Stimulated activated naive CD4-positive, alpha-beta T cell treated with Interleukin-2 at 50 U/mL for 16 hours (primary cell): ENCODE measurements at places on chromosomes 7 and 10.

- DNase-seq, result no peak
These were observed 426.4 kb upstream of the MTPN start for GRCh38 chr7:136403591-136403990.

GRCh38 chr10:103231047-103231551, 14.6 kb upstream of the RPEL1 start:
- no peak for DNase-seq

- no peak for DNase-seq
These were observed 6.4 kb downstream of the IKZF1 start for GRCh38 chr7:50310956-50311355.

DNA sequence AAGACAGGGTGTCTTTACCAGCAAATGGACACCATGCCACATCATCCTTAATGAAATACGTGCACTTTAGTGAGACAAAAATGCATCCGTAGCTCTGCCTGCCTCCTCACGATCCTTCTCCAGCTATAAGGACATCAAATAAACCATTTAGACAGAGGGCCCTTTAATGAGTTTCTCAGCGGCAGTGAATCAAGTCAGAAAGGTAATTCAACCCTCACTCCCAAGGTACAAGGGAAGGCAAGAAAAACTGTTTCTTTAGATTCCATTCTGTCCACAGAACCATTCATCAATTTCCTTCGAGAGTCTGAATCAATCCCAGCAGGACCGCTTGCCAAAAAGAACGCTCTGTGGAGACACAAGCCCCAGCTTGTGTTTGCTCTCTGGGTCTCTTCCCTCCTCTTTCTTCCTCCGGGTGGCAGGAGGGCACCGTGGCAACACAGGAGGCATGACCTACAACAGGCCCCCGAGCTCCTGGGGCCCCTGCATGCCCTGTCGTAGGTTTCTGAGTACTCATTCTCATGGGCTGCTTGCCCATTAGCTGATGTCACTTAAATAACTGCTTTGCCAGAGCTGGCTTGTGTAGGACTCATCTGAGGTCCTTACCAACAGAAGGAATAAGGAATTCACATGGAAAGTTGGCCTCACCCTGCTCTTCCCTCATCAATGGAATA, 297.8 kb upstream of the PRKCQ start:
- DNase-seq, result no peak

- DNase-seq, result no peak
These were observed 9.5 kb downstream of the RAB18 start for GRCh38 chr10:27513451-27514191.

DNA sequence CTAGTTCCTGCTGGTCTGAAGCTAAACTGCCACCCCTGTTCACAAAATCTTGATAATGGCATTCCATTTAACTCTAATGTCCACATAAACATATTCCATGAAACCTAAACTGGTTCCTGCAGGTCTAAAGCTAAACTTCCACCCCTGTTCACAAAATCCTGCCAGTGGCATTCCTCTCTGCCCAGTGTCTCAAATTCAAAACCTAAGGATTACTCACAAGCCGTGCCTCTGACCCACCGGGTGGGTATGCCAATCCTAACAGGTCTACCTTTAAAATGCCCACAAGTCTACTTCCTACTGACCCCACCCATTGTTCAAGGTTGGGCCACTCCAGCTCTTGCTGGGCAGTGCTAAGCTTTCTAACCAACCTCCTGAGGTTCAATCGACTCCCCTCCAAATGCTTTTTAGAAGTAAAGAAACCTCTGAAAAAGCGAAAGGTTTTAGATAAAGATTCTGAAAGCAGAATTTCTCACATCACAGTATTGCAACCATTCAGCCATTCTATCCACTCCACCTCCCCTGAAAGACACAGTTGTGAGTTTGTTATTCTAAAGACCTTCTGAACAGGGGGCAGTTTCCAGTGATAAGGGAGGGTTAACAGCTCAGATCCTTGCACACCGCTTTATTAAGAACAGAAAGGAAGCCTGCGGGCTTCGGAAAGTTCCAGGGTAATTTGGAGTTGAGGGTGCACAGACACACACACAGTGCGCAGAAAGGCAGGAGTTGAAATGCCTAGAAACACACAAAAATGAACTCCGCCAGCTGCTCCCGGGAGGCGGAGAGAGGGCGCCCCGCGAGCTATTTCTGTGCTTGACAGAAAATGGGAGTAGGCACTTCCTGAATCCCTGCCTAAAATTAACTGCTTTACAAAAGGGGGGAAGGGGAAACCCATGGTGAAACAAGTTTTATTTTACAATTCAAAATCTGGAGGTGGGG, 87.7 kb downstream of the TNS3 start:
- no peak for DNase-seq

DNA sequence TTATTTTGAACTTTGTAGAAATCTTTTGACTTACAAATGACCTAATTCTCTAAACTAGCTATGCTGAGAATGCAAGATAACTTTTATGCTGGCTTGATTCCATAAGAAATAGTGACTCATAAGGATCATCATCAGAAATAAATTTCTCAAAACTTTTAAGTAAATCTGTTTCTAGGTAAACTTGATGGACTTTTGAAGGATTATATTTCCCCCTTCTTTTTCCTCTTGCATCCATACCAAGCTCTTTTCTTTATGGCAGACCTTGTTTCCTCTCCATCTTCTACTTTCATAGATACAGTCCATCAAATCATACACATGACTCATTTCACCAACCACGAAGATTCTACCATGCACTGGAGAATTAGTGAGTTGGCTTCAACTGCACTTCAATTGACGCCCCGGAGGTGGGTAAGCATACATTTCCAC, 336.3 kb downstream of the KCNMA1 start:
- no peak for DNase-seq

DNA sequence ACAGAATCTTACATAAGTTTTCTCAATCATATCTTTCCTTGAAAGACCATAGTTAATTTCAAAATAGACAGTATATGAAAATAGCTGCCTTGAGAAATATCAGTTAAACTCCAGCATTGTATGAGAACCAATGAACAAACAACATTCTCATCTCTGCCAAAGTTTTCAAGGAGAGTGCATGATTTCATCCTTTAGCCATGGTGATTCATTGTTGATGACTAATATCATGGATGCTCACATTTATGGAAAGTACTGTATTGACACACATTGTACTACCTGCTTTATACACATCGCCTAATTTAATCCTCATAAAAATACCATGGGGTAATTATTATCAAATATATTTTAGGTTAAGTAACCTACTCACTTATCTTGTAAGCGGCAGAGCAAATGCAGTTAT, 250.3 kb downstream of the CNTNAP2 start:
- DNase-seq, result no peak

- no peak for DNase-seq
These were observed 64.4 kb upstream of the PLPP4 start for GRCh38 chr10:120392671-120393079.

- no peak for DNase-seq
These were observed 111.6 kb downstream of the PHTF2 start for GRCh38 chr7:77910124-77910523.

DNA sequence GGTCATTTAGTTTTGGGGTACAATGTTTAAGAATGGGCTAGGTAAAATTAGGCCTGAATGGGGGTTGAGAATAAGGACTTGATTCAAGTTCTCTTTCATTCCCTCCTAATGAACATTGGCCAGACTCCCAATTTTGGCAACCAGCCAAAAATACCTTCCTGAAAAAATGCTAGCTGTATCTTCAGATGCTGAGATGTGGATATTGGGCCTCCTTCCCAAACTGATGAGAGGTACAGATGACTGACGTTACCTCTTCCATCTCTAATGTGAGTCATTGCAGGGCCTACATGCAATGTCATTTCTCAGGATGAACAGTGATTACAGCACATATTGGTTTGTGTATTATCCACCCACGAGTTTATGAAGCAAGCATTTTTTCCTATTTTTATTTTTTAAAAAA, 151.6 kb downstream of the SND1 start:
- DNase-seq, result no peak

GRCh38 chr7:137146552-137147337, 196.8 kb downstream of the PTN start:
- DNase-seq, result no peak

GRCh38 chr7:8387551-8388256, 45.7 kb upstream of the NXPH1 start:
- no peak for DNase-seq

DNA sequence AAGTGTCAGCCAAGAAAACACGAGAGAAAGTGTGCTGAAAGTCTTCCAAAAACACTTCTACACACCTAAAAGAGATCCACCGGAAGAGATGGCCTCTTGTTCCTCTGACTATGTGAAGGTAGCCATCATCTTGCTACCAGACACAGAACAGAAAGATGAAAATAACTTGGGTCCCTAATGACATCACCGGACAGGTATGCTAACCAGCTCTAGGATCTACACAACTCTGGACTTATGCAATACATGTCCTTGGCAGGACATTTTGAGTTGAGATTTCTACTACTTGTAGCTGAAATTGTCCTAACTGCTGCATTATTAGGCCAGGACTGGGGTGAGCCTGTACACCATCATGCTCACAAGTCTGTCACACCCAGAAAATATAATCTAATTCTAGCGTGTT, 358.7 kb downstream of the ELMO1 start:
- DNase-seq, result no peak

DNA sequence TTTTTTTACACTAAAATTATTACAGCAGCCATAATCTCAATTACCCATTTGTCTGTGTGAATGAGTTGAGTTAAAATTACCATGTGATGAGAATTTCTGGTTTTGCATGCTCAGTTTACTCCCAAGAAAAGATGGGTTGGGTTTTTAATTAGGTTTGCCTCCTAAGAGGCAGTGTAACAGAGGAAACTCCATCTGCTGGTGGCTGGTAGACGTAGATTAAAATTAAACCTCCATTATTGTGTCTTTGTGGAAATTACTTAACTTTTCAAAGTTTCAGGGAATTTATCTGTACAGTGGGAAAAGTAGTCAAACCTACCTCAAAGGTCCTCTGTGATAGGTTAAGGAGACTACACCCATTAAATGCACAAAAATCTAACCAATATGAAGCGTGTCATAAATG, 954.2 kb downstream of the PCDH15 start:
- no peak for DNase-seq

DNA sequence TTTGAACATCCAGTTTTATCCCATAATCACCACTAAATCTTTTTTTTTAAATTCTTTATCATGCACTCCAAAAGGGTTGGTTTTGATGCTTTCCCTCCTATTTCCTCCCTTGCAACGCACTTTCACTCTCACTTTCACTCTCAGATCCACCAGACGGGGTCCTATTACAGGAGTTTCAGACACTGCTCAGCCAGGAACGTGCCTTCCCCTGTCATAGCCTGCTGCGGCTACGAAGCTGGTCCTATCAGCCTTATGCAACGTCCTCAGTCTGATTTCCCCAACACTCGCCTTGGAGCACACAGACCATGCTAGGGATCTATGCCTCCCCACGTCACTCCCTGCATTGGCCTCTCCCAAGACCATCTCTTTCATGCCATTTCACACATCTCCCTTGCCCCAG, 23.4 kb downstream of the ZPBP start:
- DNase-seq, result no peak

DNA sequence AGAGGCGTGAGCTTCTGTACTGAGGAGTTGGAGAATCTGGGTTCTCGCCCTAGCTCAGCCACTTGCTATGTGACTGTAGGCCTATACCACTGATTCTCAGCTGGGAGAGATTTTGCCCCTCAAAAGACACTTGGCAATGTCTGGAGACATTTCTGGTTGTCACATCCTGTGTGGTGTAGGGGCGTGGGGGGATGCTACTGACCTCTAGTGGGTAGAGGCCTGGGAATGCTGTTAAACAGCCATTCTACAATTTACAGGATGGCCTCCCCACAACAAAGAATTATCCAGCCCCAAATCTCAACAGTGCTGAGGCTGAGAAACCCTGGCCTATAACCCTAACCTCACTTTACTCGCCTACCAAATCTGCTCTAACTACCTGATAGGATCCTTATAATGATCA, 58.8 kb upstream of the GAD2 start:
- DNase-seq, result no peak

GRCh38 chr10:112404617-112405016, 30.7 kb downstream of the ACSL5 start:
- no peak for DNase-seq
